ENCODE measurements at places on chromosomes 12 and 14.

GRCh38 chr14:50744231-50744630, 76.1 kb upstream of the SAV1 start:
- no peak for DNase-seq

DNA sequence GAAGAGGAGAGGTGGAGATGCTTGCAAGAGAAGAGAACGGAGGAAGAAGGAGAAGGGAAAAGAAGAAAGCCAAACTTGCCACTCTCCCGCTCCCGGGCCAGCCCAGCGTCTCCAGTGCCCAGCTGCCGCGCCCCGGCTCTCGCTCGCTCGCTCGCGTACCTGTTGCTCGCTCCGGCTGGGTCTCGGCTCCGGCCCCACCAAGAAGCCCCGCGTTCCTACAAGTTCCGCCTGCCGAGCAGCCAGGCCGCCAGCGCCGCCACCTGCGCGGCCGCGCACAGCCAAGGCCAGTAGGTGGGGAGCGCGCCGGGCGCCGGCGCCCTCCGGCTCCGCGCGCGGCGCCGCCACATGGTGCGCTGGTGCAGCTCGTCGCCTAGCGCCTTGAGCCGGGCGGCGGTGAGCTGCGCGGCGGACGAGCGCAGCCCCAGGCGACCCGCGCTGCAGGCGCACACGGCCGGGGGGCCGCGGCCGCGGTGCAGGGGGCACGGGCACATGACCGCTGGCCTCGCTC, 370 bp downstream of the HRK start:
- peak; percentile 59 for DNase-seq

DNA sequence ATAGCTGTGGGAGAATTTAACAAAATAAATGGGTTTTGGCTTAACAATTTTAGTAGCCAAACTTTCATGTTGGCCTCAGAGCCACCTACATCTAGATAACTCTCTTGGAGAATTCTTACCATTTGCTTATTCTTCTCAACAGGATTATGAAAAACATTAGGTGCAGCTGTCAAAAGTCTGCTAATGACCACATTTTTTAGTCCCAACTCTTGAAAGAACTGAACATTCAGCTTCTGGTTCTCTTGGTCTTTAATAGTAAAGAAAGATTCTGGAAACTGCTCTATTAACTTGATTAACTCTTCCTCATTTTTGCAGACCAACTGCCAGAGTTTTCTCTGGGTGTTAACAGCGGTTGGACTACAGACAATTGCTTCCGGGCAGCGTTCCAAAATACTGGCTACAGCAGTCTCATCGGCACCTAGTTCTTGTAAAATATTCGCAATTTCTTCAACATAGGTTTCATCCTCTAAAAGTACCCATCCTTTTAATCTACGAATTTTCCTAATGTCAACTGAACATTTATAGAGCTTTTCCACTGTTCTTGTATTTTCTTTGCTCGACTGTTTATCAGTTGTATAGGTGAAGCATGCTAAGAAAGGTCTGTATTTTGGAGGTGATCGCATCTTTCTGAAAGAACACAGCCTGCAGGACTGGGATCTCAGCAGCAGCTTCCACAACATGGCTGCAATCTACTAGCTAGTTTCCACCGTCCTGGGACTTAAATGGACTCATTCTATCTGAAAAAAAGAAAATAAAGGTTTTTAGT, 8.7 kb downstream of the MTERF2 start:
- DNase-seq: no peak

GRCh38 chr14:98219638-98220037, 1052.4 kb downstream of the BCL11B start:
- peak; percentile 69 for DNase-seq

DNA sequence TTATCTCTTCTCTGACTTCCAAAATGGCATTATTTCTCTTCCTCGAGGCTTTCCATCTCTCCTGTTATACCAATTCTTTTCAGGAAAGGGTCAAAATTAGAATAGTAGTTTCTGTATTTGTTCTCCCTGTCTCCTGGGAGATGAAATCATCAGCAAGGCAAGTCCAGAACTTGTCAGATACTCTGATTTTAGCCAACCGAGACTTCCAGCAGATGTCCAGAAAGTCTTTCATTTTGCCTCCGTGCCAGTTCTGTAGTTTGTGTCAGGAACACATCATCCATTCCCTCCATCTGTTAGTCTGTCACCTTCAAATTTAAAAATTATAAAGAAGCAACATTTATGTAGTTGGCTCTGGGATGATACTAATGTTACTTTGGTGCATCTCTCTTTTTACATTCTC, 275.7 kb downstream of the CCDC59 start:
- DNase-seq: no peak

- no peak for DNase-seq
These were observed 156.5 kb downstream of the PAWR start for GRCh38 chr12:79534029-79534867.

- DNase-seq: peak; percentile 78
These were observed 126.9 kb upstream of the KRAS start for GRCh38 chr12:25377469-25378177.

DNA sequence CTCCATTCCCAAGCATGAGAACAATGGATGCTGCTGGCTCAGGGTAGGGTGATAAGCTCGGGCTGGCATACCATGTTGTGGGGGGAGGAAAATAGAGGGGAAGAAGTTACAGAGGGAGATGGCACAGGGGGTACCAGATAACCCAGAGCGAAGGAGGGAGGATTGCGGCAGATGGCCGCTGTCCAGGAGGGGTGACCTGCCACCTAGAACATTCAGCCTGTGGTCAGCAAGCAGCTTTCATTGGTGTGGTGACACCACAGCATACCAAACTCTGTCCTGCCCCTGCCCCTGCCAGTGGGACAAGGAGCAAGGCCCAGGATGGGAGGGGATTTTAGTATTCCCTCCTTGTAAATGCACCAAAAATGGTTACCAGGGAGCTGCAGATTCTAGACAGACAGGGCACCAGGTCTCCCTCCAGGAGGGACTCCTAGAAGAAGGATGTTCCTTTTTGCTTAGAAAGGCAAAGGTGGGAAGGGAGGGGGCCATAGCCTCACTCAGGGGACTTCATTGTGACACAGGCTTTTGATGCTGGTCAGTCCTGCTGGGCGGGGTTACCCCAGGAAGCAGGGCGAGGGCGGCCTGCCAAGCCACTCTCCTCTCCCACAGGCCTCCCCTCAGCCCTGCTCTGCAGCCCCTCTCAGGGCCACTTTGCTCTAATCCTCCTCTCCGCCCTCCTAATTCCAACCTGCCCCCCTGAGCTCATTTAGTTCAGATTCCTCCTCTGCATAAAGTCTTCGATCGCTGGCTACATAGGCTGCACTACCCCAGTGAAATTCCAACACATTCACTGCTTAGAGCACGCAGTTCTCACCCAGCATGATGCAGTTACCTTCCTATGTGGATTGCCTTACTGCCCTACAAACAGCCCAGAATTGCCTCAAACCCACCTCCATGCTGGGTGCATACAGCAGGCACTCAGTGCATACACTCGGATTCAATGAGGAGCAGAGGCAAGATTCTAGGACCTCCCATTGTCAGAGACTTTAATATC, 36.0 kb upstream of the PLEKHG6 start:
- no peak for DNase-seq

DNA sequence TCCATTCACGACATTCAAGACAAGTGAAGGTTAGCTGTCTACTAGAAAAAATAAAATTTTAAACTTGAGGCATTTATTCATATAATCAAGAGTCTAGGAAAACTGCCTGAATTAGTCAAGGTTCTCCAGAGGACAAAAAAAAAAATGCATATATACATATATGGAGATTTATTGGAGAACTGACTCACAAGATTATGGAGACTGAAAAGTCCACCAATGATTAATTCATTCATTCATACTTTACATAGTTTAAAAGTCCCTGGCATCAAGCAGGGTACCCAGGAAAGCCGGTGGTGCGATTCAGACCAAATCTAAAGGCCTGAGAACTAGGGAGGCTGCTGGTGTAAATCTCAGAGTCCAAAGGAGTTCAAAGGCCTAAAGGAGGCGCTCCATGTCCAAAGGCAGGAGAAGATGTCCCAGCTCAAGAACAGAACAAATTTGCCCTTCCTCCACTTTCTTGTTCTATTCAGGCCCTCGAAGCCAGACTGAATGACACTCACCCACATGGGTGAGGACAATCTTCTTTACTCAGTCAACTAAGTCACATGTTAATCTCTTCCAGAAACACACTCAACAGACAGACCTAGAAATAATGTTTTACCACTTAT, 64.3 kb downstream of the ANKS1B start:
- DNase-seq: no peak

DNA sequence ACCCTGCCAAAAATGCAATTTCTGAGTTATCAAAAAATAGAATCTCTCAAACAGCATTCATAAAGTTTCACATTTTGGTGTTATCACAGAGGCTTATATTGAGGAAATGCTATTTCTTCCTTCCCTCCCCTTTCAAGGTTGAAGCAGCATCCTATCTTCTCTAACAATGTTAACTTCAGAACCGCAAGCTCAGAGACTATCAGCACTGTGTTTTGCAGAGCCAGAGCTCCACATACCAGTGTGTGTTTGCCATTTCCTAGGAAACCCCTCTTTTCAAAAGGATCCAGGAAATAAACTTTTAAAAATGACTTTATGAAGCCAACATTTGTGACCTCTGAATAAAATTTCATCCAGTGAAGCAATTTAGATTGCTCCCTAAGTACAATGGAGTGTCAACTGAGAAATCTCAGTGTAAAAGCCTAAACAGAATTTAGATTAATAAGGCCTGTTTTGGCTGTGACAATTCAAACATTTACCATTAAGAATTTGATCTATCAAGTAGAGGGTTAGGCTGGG, 332.6 kb downstream of the NOVA1 start:
- DNase-seq: no peak

GRCh38 chr12:26334621-26335124, 139.3 kb downstream of the SSPN start:
- DNase-seq: no peak

DNA sequence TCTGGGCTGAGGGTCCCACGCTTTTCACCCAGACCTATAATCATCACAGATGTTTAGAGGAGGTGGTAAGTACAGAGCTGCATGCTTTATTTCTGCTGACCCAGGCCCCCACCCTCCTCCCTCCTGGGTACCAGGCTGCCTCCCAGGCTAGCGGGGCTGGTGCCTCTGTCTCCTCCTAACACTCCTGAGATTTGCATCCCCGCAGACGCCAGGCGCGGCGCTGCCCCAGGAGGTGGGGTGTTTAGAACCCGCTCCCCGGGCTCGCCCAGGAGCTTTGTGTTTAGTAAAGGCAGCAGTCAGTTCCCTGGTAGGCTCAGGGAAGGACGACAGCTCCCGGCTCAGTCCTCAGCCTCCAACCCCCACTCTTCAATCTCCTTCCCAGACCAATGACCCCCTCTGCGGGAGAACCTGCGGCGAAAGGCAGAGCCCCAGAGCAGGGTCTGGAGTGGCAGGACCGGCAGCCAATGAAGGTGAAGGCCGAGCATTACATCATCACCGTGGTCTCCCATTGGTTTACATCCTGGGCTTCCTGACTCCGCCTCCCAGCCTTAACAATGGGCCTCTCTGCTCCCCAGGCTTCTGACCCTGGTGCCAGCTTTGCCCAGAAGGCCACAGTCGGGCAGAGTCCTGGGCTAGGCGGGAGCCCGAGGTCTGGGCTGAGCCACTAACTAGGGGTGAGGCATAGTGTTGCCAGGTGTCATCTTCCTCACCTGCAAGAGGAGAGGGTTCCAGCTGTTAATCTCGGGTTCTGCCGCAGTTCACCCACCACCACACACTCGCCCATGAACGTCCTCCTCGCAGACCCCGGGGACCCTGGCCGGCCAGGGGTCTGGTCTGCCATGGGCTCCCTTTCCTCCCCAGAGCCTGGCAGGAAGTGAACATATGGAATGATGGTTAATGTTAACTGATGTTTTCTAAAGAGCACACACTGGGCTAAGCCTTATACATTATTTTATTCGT, 57.5 kb downstream of the CALM1 start:
- peak; percentile 5 for DNase-seq

- no peak for DNase-seq
These were observed 31.9 kb downstream of the ETNK1 start for GRCh38 chr12:22656831-22657230.

DNA sequence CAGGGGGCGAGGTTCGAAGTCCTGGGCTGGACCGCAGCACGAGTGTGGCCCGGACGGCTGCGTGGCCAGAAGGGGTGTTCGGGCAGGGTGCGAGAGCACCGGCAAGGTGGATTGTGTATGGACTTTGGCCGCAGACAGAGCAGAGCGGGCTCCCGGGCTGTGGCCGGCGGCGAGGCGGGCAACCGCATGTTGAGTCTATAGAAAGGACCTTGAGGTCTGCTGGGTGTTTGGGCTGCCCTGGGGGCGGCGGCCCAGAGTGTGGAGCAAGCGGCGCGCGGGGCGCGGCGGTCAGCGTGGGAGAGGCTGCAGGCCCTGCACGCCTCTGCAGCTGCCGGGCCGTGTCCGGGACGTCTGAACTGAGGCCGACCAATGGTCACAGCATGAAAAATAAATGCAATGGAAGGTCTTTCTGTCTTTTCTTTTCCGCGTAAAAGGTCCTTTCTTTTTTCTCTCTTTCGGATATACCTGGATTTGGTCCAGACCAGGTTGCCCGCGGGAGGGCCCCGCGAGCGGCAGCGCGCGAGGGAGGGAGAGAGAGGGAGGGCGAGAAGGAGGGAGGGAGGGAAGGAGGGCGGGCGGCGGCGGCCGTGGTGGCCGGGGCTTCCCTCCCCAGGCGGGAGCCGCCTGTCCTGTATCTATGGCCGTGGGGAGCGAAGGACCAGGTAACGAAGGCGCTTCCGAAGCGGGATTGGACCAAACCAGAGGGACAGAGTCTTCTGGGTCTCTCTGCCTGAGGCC, 5.5 kb upstream of the HOXC9 start:
- no peak for DNase-seq

Data from activated CD4-positive, alpha-beta T cell treated with anti-CD3 and anti-CD28 coated beads, Interleukin-10, Interleukin-2, amounts not matched to agents 100 ng/mL and 50 ng/mL, durations not matched to agents 16 hours and 8 hours (primary cell).